ENCODE measurements at places on chromosomes 2 and 18. TPM values are rescaled to one million over a fixed set of nuclear protein-coding genes. Genes with fewer than 3 reads are reported as not detected.

POU3F3 gene
- 109 TPM for polyA plus RNA-seq

TNFRSF11A gene
- polyA plus RNA-seq = 1.9 TPM

ACMSD gene
- polyA plus RNA-seq = 44.7 TPM

HTR2B gene
- 25.8 TPM for polyA plus RNA-seq

MAB21L4 gene
- polyA plus RNA-seq = 1.6 TPM

GRCh38 chr18:25604894-25605597, 253.1 kb upstream of the ZNF521 start:
- no peak for DNase-seq

DNA sequence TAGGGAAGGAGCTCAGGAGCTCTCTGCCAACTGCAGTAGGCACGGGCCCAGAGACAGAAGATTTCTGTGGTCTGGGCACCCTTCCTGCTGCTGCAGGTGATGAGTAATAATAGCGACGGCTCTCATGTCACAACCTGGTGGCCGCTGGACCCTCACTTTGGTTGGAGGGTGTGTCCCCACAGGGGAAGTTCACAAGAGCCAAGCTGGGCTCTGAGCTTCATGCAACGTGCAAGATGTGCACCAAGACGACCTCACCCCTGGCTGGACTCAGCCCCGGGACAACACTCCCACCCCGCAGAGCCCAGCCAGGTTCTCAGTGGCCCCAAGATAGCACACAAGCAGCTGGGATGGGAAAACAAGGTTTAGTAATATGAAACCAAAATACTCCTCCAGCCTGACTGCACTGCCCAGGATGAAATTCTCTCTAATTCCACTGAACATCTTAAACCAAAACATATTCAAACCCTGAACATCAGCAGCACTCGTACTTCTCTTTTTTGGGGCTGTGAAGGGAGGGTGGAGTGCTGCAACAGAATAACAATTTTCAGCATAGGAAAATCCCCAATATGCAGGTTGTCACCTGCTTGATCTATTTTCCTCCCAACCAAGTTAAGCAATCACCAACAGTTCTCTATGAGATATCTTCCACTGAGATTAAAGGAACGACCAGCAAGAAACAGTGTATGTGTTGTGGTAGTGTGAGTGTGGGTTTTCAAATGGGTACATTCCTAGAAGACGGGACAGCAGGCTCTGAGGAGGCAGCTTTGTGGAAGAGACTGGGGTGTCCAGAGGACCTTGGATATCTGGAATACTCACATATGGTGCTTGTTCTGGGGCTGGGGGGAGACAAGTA, 26.5 kb downstream of the BCL2 start:
- DNase-seq = no peak

GRCh38 chr2:80092474-80092873, 212.1 kb downstream of the LRRTM1 start:
- no peak for DNase-seq

DNA sequence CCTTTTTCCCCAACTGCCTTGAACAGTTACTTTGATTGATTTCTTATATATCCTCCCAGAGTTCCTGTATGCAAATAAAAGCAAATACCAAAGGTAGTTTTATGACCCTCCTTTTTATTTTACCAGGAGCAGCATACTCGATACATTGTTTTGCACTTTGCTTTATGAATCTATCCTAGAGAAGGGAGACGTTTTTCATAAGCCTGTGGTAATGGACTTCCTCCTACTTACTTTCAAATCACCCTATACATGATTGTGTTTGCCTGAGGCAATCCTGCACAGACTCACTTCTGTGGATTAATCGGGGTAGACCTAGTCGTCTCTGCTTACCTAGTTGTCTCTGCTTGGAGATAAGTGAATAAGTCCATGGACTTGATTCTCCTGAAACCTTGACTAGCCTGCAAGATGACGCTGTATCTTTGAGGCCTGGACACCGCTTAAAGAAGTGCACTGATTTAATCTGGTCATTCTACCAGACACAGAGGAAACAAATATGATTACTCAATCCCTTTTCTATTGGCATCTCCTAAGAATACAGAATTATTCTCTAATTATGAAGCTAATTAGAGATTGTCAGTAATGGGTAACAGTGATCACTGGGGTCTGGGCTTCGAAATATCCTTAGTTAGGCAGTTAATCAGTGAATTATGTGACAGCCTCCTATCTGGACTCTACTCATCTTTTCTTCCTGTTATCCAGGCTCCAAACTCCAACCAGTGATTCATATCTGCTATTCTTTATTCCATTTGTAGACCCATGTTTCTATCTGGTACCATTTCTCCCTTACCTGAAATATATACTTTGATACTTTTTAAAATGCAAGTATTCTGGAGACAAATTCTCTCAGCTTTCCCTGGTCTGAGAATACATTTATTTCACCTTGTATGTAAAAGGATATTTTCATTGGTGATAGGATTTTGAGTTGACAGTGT, 447.4 kb upstream of the TRIB2 start:
- no peak for DNase-seq

DNA sequence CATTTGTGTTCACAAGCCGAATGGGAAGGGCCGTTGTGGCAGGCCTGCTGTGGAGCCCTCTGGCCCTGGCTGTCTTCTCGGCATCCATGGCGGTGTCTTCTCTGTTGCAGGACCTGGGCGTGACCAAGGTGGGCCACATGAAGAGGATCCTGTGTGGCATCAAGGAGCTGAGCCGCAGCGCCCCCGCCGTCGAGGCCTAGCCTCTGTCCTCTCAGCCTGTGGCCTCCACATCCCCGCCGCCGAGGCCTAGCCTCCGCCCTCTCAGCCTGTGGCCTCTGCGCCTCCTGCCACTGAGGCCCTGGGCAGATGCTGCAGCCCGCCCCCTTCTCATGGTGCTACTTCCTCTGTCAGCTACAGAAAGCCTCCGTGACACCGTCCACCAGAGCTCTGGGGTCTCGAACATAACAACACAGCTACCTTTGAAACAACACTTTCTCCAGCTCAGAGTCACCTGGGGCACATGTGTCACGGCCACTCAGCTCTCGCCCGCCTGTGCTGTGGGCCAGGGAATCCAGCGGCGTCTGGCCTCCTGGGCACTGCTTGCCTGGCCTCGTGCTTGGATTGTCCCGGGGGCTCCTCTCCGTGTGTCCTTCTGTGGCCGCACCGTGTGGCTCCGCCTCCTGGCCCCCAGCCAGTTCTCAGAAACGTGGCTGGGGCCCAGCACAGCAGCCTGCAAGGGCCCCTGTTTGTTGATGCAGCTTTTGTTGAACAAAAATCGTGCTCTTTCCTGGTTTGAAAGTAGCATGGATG, 97.1 kb downstream of the USP40 start:
- DNase-seq = peak; percentile 9

DNA sequence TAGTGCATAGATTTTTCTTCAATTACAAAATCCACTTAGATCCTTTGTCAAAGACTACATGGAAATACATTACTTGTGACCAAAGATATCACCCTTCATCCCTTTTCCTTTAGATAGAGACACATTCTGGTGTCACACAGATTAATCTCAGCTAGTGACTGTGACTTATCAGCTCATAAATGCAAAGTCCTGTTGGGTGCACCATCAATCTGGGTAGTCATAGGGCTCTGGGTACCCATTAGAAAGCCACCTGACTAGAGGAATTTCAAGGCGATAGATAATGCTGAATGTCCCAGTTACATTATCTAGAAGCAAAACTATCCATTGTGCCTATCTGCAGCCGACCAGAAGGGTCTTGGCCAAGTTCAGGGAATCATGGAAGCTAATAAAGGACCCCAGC, 2.6 kb upstream of the APOB start:
- no peak for DNase-seq
